ENCODE measurements at places on chromosomes 1 and 21.

DNA sequence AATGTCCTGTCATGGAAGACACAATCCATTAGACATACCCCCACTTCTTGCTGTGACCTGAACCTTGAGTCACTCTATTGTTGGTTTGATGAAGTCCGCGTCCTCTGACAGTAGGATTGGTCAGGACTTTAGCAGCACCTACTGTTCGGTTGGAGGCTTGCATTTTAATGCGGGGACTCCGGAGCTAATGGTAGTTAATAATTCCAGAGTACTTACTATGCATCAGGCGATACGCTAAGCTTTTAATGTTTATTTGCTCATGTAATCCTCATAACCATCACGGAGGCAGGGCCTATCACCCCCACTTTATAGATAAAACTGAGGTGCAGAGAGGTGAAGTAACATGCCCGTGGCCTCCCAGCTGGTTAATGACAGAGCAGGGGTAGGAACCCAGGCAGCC lies 7.9 kb upstream of the ELF3 start:
- no peak for DNase-seq

DNA sequence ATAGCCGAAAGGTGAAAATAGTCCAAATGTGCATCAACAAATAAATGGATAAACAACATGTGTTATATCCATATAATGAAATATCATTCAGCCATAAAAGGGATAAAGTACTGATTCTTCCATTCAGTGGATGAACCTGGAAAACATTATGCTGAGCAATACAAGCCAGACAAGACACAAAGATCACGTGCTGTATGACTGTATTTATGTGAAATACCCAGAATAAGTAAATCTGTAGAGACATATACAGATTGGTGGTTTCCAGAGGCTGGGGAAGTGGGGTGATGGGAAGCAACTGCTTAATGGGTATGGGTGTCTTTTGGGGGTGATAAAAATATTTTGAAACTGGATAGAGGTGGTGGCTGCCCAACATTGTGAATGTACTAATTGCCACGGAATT lies 13.3 kb upstream of the GSTM4 start:
- no peak for DNase-seq

DNA sequence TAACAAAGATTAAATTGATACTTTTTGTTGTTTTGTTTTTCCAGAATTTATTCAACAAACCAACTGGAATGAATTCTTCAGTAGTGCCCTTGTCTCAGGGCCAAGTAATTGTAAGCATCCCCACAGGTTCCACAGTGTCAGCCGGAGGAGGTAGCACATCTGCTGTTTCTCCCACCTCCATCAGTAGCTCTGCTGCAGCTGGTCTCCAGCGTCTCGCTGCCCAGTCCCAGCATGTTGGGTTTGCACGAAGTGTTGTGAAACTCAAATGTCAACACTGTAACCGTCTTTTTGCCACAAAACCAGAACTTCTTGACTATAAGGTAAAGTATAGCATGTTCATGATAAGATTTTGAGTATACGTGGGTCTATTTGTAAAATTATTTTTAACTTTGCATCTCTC lies 118.5 kb downstream of the ZMYM4 start:
- no peak for DNase-seq

- DNase-seq: no peak
Observed at GRCh38 chr1:191963781-191964455, 194.3 kb upstream of the RGS18 start.

DNA sequence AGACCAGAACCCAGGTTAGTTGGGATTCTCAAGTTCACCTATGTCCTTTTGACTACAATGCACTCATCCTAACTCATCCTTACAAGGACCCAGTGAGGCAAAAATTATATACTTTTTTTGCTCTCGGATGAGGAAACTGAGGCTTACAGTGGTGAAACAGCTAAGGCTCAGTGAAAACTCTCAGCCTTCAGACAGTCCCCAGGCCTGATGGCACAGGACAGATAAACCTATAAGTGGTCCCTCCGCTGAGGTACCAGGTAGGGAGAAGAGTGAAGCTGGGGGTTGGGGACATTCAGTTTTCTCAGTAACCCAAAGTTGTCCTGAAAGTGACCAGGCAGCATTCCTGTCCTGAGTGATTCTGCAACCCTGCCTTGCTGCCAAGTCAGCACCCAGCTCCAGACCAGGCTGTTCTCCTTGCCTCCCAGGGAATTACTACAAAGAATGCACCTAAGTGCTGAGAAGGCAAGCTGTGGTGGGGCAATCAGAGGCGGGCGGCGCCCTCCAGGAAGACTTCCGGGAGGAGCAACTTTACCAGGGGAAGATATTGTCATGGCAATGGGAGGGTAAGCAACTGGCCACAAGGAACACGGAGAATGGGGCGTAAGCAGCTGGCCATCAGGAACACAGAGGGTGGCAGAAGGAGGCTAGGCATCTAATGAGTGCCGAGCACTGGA lies 4.6 kb downstream of the TENT5B start:
- no peak for DNase-seq

DNA sequence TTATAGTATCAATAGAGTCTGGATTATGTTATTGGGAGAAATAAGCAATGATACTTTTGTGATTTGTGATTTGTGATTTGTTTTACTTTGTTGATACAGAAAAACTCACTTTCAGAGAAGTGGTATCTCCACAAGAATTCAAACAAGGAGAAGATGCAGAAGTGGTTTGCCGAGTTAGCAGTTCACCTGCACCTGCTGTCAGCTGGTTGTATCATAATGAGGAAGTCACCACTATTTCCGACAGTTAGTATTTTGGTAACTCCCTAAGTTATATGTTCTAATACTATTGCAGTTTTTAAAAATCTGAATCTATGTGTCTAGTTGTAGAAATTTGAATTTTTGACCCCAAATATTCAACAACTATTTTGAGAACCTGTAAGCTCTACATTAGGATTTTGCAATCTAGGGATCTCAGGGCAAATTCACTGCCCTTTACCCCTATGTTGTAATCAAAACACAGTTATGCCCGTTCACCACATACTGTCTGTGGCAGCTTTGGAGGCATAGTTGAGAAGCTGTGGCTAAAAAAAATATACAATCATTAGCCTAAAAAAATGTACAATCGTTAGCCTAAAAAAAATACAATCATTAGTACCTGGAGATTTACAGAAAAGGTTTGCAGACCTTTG lies 288.1 kb downstream of the NCAM2 start:
- no peak for DNase-seq

DNA sequence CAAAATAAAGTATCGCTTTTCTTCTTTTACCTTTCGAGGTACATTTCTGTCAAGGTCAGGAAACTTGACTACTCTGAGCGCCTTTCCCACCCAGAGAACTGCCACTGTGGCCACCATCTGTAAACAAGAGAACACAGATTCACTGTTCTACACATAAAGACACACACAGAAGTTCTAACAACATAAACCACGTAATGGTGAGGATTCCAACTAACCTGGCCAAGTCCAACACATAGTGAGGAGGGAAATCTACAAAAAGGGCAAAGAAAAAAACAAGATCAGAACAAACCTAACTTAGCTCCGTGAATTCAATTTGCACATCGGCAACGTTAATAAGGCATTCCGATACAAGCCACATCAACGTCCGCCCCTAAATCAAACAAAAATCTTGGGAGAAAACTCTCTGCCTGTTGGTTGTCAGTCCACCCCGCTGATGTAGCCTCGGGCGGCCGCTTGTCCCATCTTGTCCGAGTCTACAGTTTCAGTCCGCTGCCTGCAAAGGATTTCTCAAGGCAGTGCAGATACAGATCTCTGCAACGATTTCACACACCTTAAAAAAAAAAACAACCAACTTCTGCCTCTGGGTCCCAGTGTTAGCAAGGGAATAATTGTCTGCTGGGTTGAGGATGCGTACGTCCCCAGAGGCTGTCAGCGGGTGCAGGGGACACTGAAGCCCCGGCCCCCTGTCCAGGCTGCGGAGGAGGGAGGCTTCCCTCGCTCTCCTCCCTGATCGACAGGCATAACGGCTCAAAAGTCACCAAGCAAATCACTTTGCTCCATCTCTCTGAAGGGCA lies 1.0 kb downstream of the SLC35D1 start:
- DNase-seq: no peak

GRCh38 chr1:244118109-244118761 lies 67.2 kb downstream of the ZBTB18 start:
- DNase-seq: no peak

GRCh38 chr1:179079113-179079761 lies 2.6 kb upstream of the TOR3A start:
- DNase-seq: no peak

DNA sequence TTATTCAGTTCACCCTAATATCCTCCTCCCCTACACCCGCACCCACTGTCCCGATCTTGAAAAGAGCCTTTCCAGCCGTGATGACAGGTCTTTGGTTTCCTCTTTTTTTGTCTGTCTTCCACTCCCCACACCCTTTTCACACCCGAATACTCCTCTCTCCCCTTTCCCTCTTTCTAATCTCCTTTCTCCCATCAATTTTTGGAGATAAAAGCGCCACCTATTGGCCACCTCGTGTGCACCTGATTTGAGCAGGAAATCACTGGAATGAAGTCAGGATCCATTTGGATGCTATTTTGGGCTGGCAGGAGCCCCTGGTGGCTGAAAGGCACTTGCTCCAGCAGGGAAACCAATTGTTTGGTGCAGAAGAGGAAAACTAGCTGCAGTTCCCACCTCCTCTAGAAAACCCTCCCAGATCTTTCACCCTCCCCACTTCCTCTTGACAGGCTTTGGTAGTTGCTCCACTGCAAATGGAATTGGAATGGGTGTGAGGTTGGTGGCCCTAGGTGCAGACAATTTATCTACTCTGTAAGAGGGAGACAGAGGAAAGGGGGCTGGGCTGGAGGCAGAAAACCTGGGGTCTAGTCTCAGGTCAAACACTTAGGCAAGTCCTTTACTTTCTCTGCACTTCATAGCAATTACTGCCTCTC lies 8.4 kb downstream of the FOXE3 start:
- DNase-seq: no peak

DNA sequence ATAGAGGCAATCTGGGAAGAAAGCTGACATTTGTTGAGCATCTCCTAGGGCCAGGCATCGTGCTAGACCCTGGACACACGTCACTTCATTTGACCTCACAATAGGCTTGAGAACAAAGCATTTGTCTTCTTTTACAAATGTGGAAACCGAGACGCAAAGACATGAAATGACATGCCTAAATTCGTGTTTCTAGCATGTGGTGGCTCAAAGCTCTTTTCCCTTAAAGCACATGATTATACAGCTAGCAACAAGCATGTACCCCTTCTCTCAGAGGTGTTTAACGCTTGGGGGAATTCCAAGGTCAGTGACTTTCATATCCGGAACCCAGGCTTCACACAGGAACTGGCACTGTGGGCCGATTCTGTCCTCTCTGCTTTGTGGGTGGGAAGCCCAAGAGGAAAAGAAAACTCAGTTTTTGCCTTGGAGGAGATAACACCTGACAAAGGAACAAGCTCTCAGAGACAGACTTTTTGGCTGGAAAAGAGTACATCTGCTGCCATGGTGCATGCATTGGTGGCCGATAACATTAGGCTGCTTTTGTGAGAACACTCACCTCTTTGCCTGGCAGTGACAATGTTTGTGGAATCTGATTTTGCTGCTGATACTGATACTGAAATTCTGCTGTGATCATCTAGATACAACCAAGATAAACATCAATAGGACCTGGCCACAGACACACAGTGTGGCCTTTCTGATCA lies 15.4 kb upstream of the CD2 start:
- DNase-seq: no peak

DNA sequence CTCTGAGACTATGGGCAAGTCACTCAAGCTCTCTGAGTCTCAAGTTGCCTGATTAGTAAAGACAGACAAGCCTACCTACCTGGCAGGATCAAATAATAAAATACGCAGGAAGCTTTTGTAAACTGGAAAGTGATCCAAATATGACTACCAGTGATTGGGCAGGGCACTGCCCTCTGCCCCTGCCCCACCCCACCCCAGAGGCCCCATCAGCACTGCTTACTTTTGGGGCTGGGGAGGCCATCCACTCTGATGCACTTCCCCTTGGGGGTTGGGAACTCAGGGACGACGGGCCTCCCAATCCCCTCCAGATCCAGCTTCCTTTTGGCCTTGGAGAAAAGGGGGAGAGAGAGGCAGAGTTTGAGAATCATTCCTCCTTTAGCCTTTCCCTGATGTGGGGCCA lies 6.9 kb downstream of the E2F2 start:
- DNase-seq: no peak

DNA sequence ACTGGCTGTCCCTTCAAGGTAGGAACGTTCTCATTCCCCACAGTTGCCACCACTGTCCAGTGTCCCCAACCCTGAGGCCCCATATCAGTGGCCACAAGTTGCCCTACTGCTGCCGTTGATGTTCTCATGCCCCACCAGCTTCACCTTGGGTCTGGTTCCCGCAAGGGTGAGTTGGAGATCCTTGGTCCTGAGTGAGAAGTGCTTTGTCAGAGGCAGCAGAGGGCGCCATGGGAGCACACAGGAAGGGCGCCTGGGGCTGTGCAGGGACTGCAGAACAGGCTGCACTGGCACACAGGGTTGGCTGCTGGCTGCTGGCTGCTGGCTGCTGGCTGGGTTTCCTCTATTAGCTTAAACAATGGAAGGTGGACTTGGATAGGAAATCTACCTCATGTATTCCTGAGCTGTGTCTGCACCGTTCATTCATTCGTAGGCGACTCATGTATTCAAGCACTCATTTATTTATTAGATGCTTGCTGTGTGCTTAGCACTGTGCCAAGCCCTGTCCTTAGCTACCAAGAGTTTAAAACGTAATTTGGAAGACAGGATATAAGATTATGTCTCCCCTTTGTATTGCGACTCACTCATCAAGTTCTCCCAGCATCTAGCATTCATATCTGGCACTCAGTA lies 2.1 kb upstream of the S100A9 start:
- no peak for DNase-seq

- no peak for DNase-seq
Observed at GRCh38 chr1:94757931-94758330, 62.2 kb upstream of the SLC44A3 start.

GRCh38 chr1:243428617-243429342 lies 172.9 kb downstream of the SDCCAG8 start:
- DNase-seq: no peak

DNA sequence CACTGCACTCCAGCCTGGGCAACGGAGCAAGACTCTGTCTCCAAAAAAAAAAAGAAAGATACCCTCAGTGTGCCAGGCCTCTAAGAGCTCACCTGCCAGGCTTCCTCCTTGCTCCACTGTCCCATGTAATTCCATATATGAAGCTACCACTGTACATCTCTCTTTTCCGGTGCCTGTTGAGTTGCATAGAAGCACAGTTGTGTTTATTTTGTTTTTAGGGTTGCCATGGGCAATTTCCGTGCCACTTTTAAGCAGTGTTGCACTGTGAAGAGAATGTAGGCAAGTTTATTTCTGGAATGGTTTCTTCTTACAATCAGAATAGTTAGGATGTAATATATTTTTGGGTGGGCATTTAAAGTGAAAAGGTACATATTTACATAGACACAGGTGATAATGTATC lies 23.3 kb downstream of the MR1 start:
- no peak for DNase-seq

DNA sequence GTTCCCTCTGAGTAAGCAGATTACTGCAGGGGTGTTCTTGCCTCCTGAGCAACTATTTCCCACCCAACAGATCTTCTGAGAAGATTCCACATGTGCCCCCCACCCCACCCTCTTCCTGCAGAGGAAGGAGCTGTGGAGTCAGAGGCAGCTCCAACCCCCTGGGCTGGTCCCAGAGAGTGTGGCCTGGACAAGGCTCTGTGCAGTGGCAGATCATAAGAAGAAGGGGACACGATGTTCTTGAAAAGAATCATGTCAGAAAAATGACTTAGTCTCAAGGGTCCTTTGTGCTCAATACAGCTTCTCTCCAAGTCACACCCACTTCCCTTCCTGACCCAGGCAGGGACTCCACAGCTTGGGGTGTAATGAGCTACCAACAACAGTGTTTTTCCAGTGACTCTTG lies 95.2 kb downstream of the SYF2 start:
- no peak for DNase-seq

- no peak for DNase-seq
Observed at GRCh38 chr1:151817353-151817730, 12.1 kb upstream of the LINGO4 start.

All from activated gamma-delta T cell (primary cell).